ENCODE measurements at places on chromosomes 7 and 10. TPM values are rescaled to one million over a fixed set of nuclear protein-coding genes. Genes with fewer than 3 reads are reported as not detected.

DNA sequence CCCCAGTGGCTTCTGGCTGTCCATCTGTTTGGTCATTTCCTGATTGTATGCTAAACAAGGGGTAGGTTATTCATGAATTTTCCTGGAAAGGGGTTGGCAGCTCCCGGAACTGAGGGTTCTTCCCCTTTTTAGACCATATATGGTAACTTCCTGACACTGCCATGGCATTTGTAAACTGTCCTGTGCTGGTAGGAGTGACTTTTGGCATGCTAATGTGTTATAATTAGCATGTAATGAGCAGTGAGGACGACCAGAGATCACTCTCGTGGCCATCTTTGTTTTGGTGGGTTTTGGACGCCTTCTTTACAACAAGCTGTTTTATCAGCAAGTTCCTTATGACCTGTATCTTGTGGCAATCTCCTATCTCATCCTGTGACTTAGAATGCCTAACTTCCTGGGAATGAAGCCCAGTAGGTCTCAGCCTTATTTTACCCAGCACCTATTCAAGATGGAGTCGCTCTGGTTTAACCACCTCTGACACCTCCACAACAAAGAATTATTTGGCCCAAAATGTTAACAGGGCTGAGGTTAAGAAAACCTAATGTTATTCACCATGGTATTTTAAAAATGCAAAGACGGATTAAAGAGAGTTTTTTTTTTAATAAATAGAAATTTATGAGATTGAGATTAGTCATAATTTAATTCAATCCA, 2.4 kb upstream of the PTN start:
- no peaks in the 10 kb centered on the region for H3K27me3 ChIP-seq
- no peak overlapping the region for H3K27ac ChIP-seq
- no peak overlapping the region for H3K4me3 ChIP-seq
- H3K4me1 ChIP-seq: no peaks in the 10 kb centered on the region

DNA sequence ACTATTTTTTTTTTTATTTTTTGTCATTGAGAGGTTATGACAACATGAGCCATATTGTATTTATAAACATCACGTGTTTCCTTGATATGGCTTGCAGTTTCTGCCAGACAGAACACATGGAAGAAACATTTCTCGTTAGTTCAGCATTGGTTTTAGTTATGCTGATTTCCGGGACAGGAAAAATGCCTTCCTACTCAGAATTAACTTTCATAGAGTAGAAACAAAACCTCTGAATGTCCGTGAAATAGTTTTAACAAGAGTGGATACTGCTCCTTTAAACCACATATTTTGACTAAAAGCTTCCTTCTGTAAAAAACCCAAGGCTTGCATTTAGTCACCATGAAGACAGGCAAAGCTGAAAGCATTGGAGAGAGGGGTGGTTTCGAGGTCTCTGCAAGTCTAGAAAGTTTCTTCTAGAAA, 240.4 kb downstream of the KIAA1217 start:
- H3K27me3 ChIP-seq: no peaks in the 10 kb centered on the region
- H3K4me1 ChIP-seq: peaks cover 16% of the 10 kb centered on the region
- no peak for DNase-seq

DNA sequence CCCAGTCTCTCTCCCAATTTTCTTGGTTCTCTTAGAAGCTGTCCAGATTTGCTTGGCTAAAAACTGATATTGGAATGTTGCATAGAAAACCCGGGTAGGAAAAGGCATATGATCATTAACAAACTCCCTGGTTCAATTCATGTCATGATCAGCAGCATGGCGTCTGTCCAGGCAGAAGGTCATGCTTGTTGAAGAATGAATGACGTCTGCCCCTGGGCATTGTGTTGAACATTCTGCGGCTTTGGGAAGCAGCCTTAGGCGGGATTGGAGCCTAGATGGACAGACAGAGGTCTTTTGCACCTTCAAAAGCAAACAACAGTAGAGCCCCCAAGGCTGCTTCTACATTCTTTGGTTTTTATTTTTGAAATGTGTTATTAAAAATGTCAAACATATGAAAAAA, 7.7 kb upstream of the MINDY3 start:
- no peak overlapping the region for H3K4me3 ChIP-seq
- no peaks in the 10 kb centered on the region for H3K4me1 ChIP-seq
- no peaks in the 10 kb centered on the region for H3K36me3 ChIP-seq

GRCh38 chr10:122504610-122504950, 43.2 kb downstream of the HTRA1 start:
- H3K4me1 ChIP-seq: no peaks in the 10 kb centered on the region
- peak; percentile 87 for DNase-seq
- H3K36me3 ChIP-seq: no peaks in the 10 kb centered on the region
- H3K27me3 ChIP-seq: no peaks in the 10 kb centered on the region
- H3K4me3 ChIP-seq: no peak overlapping the region

DNA sequence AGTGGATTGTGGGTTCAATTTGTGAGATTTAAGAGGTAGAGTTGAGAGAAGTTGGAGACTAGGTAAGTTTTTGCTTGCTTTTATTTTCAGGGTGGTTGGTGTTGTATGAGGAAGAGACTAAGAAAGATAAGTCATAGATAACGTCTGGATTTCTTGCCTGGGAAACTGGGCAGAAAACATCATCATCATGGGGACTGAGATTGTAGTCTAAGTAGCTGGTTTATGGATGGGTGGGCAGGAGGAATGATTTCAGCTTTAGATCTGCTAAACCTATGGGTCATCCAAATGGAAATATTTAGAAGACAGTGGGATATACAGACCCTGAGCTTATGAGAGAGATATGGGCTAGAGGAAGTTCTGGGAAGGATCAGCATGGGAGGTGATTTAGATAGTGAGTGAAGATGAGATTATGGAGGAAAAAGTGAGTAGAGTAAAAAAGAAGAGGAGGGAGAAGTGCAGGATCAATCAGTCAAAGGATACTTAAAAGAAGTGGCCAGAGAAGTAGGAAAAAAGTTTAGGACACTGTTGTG, 169.8 kb downstream of the WNT2 start:
- H3K27ac ChIP-seq: no peak overlapping the region
- no peaks in the 10 kb centered on the region for H3K4me1 ChIP-seq
- H3K27me3 ChIP-seq: no peaks in the 10 kb centered on the region
- no peak overlapping the region for H3K4me3 ChIP-seq
- no peak for DNase-seq

DNA sequence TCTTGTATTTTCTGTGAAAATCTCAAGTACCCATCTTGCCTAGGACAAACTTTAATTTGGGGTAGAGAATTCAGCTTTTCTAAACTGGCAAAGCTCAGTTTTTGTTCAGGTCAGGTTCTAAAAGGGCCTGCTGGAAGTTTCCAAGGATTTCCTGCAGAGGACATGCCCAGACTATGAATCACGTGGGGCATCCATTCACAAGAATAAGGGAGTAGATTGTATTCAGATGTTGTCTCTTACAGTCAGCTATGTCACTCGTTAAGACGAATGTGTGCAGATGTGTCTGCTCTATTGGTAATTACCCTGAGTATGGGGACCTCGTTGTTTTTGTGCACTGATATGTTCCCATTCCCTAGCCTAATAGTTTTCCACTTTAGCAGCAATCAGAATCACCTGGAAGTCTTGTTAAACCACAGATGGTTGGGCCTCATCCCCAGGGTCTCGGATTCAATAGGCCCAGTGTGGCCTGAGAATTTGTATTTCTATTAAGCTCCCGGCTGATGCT, 81.0 kb upstream of the ITPRID1 start:
- H3K4me3 ChIP-seq: no peak overlapping the region
- H3K36me3 ChIP-seq: no peaks in the 10 kb centered on the region
- H3K27me3 ChIP-seq: no peaks in the 10 kb centered on the region
- no peak for DNase-seq
- no peaks in the 10 kb centered on the region for H3K4me1 ChIP-seq

- H3K27me3 ChIP-seq: no peaks in the 10 kb centered on the region
- H3K27ac ChIP-seq: no peak overlapping the region
- no peak for DNase-seq
- no peaks in the 10 kb centered on the region for H3K4me1 ChIP-seq
These were observed 72.7 kb downstream of the LHPP start for GRCh38 chr10:124534231-124534798.

GRCh38 chr10:33215154-33215553, 119.3 kb downstream of the NRP1 start:
- no peaks in the 10 kb centered on the region for H3K36me3 ChIP-seq
- H3K4me1 ChIP-seq: no peaks in the 10 kb centered on the region
- no peaks in the 10 kb centered on the region for H3K27me3 ChIP-seq

GRCh38 chr7:154860621-154861375, 142.1 kb downstream of the PAXIP1 start:
- no peaks in the 10 kb centered on the region for H3K27me3 ChIP-seq
- H3K36me3 ChIP-seq: no peaks in the 10 kb centered on the region
- no peaks in the 10 kb centered on the region for H3K4me1 ChIP-seq
- no peak overlapping the region for H3K4me3 ChIP-seq
- H3K27ac ChIP-seq: no peak overlapping the region

Gene PRSS37
- not detected for total RNA-seq

Gene GIMAP4
- 29.2 TPM for total RNA-seq

Gene IFIT3
- total RNA-seq: 9.5 TPM
